ENCODE measurements at places on chromosomes 3 and 15.

- DNase-seq, result no peak
Observed at GRCh38 chr15:92819278-92820235, 80.6 kb upstream of the CHD2 start.

- DNase-seq, result peak; percentile 52
Observed at GRCh38 chr3:64462203-64462602, 225.6 kb downstream of the ADAMTS9 start.

GRCh38 chr3:138455801-138456716 lies 21.6 kb downstream of the ESYT3 start:
- DNase-seq, result no peak

DNA sequence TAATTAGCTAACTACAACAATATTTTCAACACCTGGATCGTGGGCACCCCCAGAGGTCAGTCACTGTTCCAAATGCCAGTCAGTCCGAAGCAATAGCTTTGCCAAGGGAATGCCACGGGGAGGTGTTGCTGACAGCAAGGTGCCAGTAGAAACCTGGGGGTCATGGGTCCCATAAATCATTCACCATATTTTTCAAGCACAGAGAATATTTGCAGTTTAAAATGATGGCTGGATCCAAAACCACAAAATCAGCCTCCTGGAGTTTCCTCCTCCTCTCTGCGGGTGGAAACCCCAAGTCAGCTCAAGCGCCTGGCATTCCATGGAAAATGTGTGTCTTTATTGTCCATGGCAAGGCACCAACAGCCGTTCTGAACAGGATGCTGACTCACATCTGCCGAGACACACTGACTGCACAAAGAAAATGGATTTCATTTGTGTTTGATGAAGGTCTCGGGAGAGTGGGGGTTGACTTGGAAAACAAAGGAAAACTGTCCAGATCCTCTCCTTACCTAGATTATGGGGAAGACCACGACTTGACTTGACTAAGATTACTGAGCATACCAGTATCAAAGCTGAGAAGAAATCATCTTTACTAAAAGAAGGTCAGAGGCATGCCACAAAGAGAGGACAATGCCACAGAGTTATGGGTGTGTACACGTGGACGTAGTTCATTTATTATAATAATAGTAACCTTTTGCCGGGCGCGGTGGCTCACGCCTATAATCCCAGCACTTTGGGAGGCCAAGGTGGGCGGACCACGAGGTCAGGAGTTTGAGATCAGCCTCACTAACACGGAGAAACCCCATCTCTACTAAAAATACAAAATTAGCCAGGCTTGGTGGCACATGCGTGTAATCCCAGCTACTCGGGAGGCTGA lies 26.4 kb downstream of the ANXA2 start:
- DNase-seq, result peak; percentile 98

DNA sequence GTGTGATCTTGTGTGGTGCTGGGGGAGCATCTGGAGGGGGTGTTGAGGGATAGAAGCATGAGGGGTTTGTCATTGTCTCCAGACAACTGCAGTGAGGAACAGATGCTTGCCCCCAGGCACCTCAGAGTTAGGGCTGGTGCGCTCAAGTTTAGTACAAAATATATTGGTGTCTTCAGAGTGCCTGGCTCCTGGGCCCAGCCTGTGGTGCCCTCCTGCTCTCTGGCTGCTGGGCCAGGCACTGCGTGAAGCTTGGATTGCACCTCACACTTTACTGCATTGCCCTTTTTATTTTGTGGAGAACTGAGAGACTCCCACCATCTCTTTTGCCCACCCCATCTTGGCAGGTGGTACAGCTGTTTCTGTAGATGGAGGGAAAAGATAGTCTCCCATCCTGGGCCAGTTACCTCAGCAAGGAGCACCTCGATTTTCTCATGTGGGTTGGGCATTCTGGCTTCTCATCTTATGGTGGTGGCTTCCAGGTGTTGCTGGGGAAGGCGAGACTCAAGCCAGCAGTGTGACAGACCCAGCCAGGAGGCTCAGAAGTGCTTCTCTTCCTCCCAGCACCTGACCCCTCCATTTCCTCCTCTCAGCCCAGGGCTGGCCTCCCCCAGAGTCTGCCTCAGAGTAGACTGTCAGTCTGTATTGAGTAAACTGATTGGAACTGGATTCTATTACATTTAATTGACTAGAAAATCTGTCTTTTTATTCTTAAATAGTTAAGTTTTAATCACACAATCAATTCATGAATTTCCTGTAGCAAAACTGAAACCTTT lies 140.5 kb downstream of the DNAJB8 start:
- DNase-seq, result no peak

- no peak for DNase-seq
Observed at GRCh38 chr3:33629219-33629618, 88.8 kb downstream of the CLASP2 start.

DNA sequence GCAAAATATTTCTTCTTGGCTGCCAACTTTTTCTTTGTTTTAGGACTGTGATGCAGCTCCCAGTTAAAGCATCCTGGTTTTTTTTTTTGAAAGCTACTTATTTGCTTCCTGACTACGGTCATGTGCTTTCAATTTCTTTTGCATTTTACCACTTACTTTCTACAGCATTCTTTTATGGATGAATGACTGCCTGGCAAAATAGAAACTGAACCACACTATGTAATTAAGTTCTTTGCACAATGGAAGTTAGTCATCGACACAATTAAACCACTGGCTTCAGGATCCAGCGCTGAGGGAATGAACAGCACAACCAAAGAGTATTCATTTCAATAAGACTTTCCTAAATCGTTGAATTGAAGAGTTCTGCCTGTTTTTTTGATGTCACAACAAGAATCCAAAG lies 82.2 kb upstream of the EPHA3 start:
- DNase-seq, result peak; percentile 90

GRCh38 chr3:113275258-113275556 lies 63.9 kb downstream of the BOC start:
- no peak for DNase-seq

DNA sequence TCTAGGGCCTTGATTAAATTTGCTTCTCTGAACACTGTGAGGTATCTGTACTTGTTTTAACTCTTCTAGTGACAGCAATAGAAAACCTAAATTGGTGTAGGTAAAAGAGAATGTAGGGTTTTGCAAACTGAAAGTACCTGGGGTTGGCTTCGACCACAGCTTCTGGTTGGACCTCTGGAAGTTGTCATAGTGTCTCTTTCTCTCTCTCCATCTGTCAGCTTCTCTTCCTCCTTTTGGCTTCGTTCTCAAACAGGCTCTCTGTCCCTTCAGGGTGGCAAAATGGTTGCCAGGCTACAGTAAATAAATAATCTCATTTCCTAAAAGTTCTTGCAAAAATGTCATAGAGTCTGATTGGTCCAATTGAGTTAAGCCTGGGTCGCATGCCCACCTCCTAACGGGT lies 149.3 kb upstream of the CTDSPL start:
- DNase-seq, result no peak

- DNase-seq, result peak; percentile 21
Observed at GRCh38 chr3:76310089-76310488, 524.7 kb upstream of the ZNF717 start.

DNA sequence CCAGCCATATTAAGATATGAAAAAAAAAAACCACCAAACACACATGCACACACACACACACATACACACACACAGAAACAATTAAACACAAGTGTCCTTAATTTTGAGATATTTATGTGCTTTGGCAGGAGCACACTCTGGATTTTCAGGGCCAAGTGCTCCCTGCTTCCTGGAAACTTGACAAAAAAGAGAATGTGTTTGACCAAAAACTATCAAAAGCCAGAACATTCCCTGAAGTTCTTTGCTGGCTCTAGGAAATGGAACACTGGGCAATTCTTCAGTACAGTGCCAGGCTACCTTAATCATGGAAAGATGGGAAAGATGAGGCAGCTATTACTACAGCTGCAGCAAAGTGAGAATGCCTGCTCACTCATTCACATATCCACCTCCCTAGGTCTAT lies 44.6 kb downstream of the P3H2 start:
- DNase-seq, result peak; percentile 94

DNA sequence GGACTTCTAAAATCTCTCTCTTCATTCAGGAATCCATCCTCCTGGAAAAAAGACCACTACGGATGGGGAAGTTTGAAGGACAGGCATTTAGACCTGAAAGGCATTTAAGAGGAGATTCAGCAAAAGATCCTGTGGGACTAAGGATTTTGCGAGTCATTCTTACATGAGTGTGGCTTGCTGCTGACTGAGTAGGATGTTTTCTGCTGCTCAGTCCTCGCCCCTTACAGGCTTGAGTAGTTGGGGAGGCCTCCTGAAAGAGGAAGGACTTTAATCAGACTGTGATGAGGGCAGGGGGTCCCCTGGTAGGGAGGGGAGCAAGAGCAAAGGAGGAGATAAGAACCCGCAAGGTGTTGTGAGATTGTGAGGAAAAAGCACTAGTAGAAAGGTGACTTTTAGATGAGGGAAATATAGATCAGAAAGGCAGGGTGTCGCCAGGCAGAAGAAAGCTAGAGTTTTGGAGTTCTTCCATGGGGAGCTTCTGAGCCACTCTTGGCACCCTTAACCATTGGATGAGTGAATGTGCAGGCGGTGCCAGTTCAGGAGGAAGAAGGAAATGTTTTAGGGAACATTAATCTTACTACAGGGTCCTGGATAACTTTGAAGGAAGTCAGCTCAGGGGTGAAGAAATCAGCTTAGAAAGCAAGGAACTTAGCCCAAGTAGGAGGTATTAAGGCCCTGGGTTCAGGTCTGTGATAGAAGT lies 171.1 kb downstream of the RORA start:
- DNase-seq, result peak; percentile 13

DNA sequence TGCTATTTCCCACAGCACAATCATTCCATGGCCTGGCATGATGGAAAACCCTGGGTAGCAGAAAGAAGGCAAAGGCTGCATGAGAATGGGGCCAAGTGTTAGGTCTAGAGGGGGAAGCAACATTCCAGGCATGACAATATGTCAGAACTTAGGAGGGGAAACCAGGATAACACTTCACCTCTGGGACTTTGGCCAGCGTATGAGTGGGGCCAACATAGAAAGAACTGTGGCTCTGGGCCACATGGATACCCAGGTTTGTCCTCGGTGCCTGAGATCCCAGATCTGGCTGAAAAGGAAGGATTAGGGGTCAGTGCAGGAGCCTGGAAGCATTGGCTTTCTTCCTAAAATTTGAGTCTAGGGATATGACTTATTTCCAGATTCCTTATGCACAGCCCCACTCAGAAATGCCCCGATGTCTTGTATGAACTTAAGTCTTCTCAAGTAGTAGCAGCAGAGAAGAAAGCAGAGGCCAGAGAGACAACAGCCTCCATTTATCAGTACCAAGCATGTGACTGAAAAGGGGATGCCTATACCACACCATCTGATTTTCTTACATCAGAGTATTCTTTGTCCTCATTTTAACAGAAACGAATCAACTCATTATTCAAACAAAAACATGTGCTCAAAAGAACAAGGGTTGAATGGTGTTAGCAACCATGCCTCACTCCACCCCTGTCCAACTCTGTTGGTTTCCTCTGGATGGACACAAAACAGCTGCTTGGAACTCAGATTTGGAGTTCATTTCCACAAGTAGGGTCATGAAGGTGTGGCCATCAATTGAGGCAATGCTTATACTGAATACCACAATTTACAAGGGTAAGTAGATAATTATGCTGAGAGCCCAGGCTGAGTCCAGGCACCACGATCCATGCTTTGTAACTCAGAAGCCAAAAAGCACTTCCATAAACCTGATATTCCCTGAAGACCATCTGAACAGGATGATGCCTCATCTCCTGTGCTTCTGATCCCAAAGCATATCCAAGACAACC lies 43.7 kb upstream of the NDUFB4 start:
- DNase-seq, result no peak

DNA sequence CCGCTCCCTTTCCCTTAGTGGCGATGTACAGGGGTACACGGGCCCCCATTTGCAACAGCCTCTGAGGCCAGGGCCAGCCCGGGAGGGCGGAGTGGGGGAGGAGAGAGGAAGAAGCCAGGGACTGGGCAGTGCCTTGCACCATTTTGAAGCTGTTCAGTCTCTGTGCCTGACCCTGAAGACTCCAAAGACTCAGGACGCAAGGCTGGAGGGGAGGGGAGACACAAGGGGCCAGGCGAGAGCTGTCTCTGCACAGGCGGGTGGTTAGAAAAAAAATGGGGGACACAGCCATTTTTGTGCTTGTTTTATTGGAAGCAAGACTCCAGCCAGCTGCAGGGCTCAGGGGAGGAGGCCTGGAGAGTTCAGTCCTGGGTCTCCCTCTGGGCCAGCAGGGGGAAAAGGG lies 1.6 kb downstream of the RPP25 start:
- no peak for DNase-seq

DNA sequence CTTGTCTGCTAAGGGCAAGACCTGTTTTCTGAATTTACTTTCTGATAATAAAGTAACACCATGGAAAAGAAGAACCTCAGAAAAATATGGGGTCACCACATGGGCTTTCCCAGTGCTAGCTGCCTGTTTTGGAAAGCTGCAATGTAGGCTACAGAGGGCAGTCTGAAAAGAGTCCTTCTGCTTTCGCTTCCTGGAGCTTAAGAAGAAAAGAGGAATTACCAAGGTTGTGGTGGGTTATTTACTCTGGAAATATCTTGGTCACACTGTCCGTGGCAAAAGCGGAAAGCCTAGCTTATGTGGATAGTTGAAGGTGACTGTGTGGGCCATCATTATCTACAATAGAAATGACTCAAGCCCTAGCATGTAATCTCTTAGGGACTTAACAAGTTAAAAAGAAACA lies 31.7 kb upstream of the IP6K2 start:
- no peak for DNase-seq

- peak; percentile 80 for DNase-seq
Observed at GRCh38 chr15:61834076-61834697, 226.1 kb downstream of the VPS13C start.

- no peak for DNase-seq
Observed at GRCh38 chr15:70710714-70711113, 52.6 kb downstream of the UACA start.

GRCh38 chr3:148005456-148005855 lies 596.3 kb downstream of the ZIC1 start:
- DNase-seq, result no peak

DNA sequence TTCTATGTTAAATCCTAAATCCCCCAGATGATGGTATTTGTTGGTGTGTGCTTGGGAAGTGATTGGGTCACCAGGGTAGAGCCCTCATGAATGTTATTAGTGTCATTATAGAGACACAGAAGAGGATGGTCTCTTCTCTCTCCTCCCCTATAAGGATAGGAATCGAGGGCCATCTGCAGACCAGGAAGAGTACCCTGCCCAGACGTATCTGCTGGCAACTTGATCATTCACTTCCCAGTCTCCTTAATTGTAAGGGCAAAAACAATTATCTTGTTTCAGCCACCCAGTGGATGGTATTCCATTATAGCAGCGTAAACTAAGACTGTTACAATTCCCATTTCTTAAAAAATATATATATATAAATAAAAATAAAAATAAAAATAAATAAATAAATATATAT lies 892.2 kb downstream of the SI start:
- DNase-seq, result no peak

GRCh38 chr3:123724306-123724705 lies 139.5 kb upstream of the HACD2 start:
- no peak for DNase-seq

GRCh38 chr3:12436514-12437220 lies 47.6 kb upstream of the TSEN2 start:
- DNase-seq, result peak; percentile 54

GRCh38 chr3:20769430-20769829 lies 583.4 kb upstream of the SGO1 start:
- no peak for DNase-seq

GRCh38 chr3:164526250-164526649 lies 552.0 kb downstream of the SI start:
- no peak for DNase-seq

GRCh38 chr3:27340534-27340933 lies 28.6 kb downstream of the NEK10 start:
- peak; percentile 67 for DNase-seq

- no peak for DNase-seq
Observed at GRCh38 chr3:150639262-150639661, 36.1 kb downstream of the SELENOT start.

- no peak for DNase-seq
Observed at GRCh38 chr3:143427631-143428030, 308.1 kb downstream of the CHST2 start.
